ENCODE measurements at places on chromosomes 13 and 19. TPM values are rescaled to one million over a fixed set of nuclear protein-coding genes. Genes with fewer than 3 reads are reported as not detected.

- no peak for DNase-seq
Measured at GRCh38 chr19:15863272-15863671, 34.6 kb downstream of the CYP4F2 start.

Gene DNASE2
- total RNA-seq: 21.9 TPM

Gene IFNL2
- not detected for total RNA-seq

DNA sequence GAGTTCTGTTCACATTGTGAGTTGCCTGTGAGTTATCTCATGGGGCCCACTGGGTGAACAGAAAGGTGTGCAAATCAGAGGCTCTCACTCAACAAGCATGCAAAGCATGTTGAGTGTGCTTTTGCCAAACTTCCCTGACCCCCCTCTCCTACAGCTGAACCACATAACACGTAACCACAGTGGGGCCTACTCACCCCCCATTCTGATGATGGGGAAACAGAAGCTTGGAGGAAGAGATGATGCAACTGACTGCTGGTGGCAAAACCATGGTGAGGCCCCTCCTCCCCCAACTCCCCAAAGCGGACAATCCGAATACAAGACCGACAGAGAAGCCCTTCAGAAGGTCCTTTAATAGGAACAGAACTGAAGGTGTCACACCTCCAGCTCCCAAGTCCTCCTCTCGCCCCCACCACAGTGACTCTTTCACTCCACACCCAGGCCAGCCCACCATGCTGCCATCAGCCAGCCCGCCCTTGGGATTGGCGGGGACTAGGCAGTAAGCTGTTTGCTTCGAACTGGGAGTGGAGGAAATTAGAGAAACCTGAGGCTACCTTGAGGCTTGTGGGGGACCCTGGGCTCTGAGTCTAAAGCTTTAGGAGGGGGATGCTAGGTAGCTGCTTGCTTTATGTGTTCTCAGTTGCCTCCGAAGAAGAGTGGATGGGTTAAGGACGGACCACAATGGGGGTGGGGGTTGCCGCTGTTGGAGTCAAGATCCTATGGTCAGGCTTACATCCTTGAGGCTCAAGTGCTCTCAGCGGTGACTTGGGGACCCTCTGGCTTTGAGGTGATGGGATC is 3.8 kb downstream of the ZNF784 start:
- DNase-seq: no peak

GRCh38 chr19:29193155-29193554 is 19.8 kb downstream of the UQCRFS1 start:
- DNase-seq: no peak
